ENCODE measurements at places on chromosomes 1 and 21. TPM values are rescaled to one million over a fixed set of nuclear protein-coding genes. Genes with fewer than 3 reads are reported as not detected.

Gene HLX
- polyA plus RNA-seq = 3.7 TPM

Gene MAP10
- polyA plus RNA-seq = 1.6 TPM

Gene SLAMF6
- polyA plus RNA-seq = not detected

Gene PRAMEF15
- polyA plus RNA-seq = not detected

GRCh38 chr1:25720624-25721023 lies 79.4 kb upstream of the SELENON start:
- no peak for DNase-seq

DNA sequence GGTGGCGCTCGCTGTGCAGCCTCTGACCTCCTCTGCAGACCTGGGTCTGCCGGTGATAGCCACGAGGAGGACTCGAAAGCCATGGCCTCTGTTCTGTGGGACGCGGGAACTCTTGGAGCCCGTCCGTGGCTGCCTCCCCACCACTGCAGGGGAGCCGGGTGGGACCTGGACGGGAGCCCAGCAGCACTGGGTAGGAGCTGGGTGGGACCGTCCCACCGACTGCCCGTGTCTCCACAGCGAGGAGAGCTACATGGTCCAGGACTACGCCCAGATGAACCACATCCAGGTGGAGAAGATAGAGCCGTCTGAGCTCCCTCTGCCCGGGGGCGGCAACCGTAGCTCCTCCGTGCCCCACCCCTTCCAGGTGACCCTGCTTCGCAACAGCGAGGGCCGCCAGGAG lies 23.7 kb downstream of the ARHGEF16 start:
- DNase-seq = no peak

- no peak for DNase-seq
Observed at GRCh38 chr1:219507437-219507836, 105.5 kb downstream of the ZC3H11B start.
